ENCODE measurements at places on chromosomes 1 and 21.

GRCh38 chr1:27133991-27134390, 20.9 kb downstream of the SLC9A1 start:
- no peak for DNase-seq

DNA sequence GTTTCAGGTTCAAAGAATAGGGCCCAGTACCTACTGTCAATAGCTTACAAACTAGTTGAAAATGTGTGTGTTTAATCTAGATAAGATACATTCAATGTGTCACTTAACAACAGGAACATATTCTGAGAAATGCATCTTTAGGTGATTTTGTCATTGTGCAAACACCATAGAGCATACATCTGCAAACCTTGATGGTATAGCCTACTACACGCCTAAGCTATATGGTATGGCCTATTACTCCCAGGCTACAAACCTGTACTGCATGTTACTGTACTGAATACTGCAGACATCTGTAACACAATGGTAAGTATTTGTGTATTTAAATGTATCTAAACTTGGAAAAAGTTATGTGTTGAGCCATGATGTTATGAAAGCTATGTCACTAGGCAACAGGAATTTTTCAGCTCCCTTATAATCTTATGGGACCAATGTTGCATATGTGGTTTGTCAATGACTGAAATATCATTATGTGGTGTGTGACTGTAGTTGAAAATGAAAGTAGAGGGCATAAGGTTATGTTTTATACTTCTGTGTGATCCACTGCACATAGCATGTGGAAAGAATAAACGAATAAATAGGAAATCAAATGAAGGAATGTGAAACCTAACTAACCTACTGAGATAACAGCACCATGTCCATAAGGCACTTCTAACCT, 129.0 kb upstream of the CAMK1G start:
- DNase-seq, result no peak

- no peak for DNase-seq
Observed at GRCh38 chr1:8113262-8114220, 87.4 kb upstream of the ERRFI1 start.

DNA sequence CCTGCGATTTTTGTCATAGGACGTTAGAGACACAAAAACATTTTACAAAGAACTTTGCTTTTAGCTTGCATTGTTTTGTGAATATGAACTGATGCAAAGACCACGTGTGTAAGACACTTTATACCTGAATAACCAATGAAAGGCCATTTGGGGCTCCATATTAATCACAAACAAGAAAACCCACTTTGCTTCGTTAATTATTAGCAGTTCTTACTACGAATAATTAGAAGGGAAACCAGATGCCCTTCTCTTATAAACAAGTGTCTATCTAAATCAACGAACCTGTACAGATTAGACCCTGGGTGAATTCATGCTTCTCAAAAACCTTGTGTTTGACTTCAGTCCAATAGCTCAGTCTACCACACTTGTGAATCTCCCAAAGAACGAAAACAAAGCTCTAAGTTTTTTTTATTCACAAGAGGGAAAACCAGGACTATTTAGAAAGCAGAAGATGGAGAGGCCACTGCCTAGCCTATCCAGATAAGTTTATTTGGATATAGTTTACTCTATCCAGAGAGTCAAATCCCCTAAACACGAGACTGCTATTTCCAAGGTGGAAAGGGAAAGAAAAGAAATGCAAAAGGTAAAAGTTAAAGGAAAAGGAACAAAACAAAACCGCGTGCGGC, 897 bp downstream of the CYYR1 start:
- no peak for DNase-seq

GRCh38 chr1:218182455-218182854, 102.6 kb upstream of the RRP15 start:
- DNase-seq, result no peak

- DNase-seq, result no peak
Observed at GRCh38 chr21:14866859-14867765, 197.7 kb downstream of the NRIP1 start.

GRCh38 chr1:228933753-228934152, 198.5 kb downstream of the RHOU start:
- DNase-seq, result no peak

DNA sequence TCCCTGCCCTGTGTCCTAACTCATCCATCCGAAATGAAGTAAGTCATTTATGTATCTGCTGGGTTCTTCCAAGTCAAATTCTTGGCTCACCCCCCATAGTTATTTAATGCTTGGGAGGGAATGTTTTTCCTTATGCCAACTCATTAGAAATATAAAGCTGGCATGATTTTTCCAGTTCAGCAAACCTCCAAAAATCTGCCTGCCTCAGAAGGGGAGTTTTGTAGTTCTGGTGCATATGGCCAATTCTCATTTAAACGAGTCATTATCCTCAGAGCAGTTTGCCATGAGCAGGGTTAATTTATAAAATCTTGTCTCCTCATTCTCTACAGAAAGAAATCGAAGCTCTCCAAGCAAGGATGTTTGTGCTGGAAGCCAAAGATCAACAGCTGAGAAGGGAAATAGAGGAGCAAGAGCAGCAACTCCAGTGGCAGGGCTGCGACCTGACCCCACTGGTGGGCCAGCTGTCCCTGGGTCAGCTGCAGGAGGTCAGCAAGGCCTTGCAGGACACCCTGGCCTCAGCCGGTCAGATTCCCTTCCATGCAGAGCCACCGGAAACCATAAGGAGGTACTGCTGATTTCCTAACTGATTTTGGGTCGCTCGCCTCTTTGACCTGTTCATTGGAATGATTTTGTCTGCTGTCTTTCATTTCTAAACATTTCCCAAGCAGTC, 144.1 kb downstream of the DISC1 start:
- no peak for DNase-seq

GRCh38 chr1:167369175-167369574, 148.5 kb downstream of the POU2F1 start:
- no peak for DNase-seq

DNA sequence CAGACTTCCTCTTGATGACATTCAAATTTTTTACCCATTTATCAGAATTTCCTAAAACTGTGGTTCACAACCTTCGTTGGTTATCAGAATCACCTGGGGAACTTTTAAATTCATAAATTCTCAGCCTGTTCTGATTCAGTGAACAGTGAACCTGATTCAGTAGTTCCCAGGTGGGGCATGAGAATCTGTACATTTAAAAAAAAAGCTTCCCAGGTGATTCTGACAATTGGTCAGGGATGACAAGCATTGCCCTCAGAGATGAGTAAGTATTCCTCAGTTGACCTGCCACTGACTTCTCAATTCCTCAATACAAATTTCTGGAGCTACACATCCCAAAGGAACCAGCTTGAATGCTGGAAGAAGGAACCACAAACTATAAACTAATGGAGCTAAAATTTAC, 23.5 kb upstream of the CR2 start:
- DNase-seq, result no peak

DNA sequence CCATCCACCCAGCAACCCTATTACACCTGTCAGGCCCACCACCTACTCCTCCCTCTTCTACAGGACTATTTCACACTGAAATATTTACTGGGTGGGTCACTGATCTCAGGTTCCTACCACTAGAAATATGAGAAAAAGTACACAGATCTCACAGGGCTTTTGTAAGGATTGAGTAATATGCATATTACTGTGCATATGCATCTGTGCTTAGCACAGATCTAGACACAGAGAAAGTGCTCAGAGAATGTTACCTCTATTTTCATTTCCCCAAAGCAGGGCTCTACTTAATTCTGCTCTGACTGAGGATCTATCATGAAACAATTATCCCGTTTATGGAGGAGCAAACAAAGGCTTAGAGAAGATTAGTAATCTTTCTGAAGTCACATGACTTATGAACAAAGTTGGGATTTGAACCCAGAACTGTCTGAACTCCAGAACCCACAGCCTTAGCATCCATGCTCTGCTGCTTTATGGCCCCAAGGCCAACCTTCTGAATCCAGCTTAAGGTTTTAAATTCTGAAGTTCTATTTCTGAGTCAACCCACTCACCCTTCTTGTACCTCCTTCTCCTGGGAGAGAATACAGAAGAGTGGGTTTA, 11.8 kb downstream of the TSSK3 start:
- no peak for DNase-seq

- peak; percentile 7 for DNase-seq
Observed at GRCh38 chr1:82778612-82779011, 977.9 kb downstream of the ADGRL2 start.

- DNase-seq, result no peak
Observed at GRCh38 chr1:47970882-47971281, 26.3 kb downstream of the TRABD2B start.

GRCh38 chr1:162405800-162406199, 6.1 kb downstream of the SH2D1B start:
- no peak for DNase-seq

GRCh38 chr1:214455479-214455878, 95.9 kb downstream of the PTPN14 start:
- DNase-seq, result no peak

GRCh38 chr1:12380326-12381249, 150.8 kb downstream of the VPS13D start:
- DNase-seq, result no peak

GRCh38 chr21:37886726-37887299, 29.4 kb downstream of the KCNJ6 start:
- no peak for DNase-seq

DNA sequence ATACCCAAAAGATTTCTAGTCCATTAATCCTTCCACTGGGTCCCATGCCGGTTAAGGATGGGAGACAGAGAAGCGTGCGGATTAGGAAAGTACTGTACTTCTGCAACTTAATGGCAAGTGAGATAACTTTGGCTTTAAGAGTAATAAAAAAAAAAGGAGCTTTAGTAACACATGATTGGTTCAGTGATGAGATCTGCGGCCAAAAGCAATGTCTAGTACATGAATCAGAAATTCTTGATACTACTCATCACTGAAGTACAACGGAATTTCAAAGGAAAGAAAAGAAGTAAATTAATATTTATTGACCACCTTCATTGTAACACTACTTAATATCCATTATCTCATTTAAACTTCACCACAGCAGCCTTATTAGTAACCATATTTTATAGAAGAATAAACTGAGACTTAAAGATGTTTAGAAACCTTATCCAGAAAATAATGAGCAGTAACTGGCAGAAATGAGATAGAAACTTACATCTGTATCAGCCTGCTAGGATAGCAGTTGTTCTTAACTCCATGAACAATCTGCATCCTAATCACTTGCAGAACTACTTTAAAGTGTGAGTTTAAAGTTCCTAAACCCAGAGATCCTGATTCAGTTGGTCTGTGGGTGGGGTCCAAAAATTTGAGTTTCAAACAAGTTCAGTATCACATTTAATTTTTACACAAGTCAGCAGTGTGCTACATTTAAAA, 14.1 kb upstream of the NUF2 start:
- DNase-seq, result no peak

- peak; percentile 74 for DNase-seq
Observed at GRCh38 chr1:204072931-204073836, at the start of gene SOX13. Gene SOX13 (plus strand): TSS chr1:204073115. CDS start chr1:204112916, 39,801 bp downstream.

- DNase-seq, result no peak
Observed at GRCh38 chr1:109721042-109721441, 9.0 kb downstream of the GSTM5 start.

GRCh38 chr21:33075128-33075527, 5.2 kb downstream of the OLIG1 start:
- DNase-seq, result no peak

DNA sequence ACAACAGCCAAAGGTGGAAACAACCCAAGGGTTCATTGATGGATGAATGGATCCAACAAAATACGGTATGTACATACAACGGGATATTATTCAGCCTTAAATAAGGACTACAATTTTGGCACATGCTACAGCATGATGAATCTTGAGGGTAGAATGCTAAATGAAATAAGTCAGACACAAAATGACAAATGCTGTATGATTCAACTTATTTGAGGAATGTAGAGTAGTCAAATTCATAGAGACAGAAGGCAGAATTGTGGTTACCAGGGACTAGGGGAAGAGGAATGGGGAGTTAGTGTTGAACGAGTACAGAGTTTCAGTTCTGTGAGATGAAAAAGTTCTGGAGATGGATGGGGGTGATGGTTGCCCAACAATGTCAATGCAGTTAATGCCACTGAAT, 118.0 kb upstream of the PAXBP1 start:
- no peak for DNase-seq

- no peak for DNase-seq
Observed at GRCh38 chr1:179231923-179232322, 2.4 kb upstream of the ABL2 start.

GRCh38 chr1:199399996-199400724, 627.4 kb upstream of the NR5A2 start:
- DNase-seq, result no peak

- DNase-seq, result no peak
Observed at GRCh38 chr1:243751506-243751905, 98.5 kb downstream of the AKT3 start.

DNA sequence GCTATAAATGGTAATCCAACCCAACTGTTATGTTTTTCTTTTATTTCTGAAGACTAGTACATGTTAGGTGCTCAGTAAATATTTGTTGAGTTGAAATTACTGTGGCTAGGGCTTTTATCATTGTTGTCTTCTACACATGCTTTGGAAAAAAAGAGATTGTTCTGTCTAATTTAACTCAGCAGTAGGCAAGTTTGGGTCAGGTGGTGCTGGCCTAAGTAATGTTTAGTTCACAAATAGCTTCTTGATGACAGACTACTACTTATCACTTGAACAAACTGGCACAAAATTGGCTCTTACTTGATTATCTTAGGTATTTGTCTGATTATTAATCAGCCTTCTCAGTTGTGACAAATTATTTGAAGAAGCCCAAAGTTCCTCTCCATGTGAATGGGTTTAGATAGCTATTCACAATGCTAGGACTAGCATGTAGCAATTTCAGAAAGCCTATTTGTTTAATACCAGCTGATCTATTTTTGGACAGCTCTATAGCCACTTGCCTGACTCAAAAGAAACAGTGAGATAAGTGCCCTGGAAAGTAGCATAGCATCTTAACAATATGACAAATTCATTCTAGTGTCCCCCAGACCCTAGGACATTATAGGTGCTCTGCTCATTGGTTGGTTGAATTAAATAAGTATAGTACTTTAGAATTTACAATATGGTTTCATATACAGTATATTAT, 32.6 kb downstream of the TMEM200B start:
- DNase-seq, result no peak

- DNase-seq, result no peak
Observed at GRCh38 chr1:184407816-184408510, 21.1 kb downstream of the C1orf21 start.

- DNase-seq, result no peak
Observed at GRCh38 chr1:209710093-209710492, 5.4 kb downstream of the HSD11B1 start.

DNA sequence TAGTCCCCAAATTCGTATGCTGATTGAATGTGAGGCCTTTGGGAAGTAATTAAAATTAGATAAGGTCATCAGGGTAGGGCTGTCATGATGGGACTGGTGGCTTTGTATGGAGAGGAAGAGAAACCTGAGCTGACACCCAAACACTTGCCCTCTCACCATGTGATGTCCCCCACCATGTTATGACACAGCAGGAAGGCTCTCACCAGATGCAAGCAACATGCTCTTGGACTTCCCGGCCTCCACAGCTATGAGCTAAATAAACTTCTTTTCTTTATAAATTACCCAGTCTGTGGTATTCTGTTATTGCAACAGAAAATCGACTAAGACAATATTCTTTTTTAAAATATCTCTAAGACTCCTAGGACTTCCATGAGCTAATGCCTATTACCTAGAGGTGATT, 43.6 kb upstream of the GUCA2B start:
- no peak for DNase-seq
